ENCODE measurements at places on chromosomes 1 and 21.

DNA sequence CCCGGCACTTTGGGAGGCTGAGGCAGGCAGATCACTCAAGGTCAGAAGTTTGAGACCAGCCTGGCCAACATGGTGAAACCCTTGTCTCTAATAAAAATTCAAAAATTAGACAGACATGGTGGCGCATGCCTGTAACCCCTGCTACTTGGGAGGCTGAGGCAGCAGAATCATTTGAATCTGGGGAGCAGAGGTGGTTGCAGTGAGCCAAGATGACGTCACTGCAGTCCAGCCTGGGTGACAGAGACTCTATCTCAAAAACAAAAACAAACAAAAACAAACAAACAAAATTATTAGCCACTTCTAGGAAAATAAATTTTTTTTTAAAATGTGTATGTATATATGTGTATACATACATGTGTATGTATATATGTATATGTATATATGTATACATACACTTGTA is 320.3 kb upstream of the ADGRL4 start:
- DNase-seq = no peak

DNA sequence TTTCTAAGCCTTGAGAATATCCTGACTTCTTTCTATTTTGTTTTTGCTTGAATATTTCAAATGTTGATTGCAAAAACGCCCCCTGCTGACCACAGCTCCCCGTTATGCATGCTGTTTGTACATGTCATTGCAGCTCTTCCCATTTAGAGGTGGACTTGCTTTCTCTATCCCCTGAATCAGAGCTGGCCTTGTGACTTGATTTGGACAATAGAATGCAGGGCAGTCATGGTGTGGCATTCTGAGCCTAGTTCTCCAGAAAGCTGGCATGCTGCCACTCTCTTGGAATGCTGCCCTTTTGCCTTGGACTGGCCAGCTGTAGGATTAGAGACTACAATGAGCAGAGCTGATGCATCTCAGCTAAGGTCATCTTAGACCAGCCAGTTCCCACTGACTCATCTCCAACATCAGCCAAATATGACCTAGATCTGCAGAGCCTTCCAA is 1561.5 kb downstream of the MRPL39 start:
- DNase-seq = peak; percentile 90

DNA sequence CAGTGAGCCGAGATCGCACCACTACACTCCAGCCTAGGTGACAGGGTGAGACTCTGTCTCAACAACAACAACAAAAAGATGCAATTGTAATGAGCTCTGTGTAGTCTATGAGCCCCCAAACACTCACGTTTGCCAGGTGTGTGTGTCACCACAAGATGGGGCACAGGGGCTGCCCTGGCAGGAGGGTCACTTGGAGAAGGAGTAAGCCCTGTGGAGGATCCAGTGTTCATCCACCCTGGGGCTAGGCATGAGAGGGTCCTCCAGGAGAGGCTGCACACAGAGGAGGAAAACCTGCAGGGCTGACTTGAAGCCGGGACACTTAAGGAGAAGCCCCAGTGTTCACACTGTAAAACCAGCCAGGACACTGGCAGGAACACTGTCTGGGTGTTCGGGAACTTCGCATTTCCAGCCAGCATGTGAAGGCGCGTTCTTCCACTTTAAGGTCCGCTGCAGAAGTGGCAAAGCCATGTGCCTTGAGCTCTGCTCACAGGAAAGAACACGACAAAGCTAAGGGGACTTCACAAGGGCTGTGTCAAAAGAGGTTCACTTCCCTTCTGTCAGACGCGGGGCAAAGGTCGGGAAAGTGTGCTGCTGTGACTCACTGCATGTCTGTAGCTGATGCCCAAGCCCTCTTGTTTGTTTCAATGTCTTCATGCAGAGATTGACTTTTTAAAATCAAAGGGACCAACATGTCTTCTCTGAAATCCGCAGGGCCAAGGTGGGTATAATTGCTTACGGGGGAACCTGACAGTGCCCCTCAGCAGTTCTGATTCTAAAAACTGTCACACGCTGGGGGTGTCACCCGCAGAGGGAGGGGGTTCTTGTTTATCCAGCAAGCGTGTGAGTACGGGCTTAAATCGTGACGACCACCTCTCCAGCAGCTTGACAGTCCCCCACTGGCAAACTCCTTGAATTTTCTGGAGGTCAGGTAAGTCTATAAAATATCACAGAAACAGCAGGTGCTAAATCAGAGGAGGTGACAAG is 102.8 kb downstream of the RIPK4 start:
- no peak for DNase-seq

GRCh38 chr1:164742745-164743144 is 183.8 kb downstream of the PBX1 start:
- DNase-seq = no peak

- DNase-seq = no peak
These were observed 178.4 kb upstream of the EDN2 start for GRCh38 chr1:41662765-41663437.

- DNase-seq = no peak
These were observed 51.5 kb upstream of the NCAM2 start for GRCh38 chr21:20946701-20947100.

GRCh38 chr1:26190373-26190987 is at the start of gene CATSPER4:
Gene CATSPER4, plus strand, starts transcription at chr1:26190602. Its CDS starts 26 bp downstream, at chr1:26190628.
- DNase-seq = no peak

GRCh38 chr1:97623220-97623619 is 297.6 kb downstream of the DPYD start:
- no peak for DNase-seq

- no peak for DNase-seq
These were observed 80.7 kb upstream of the DUSP10 start for GRCh38 chr1:221822591-221822990.

GRCh38 chr1:204102029-204102611 is 29.2 kb downstream of the SOX13 start:
- DNase-seq = no peak

DNA sequence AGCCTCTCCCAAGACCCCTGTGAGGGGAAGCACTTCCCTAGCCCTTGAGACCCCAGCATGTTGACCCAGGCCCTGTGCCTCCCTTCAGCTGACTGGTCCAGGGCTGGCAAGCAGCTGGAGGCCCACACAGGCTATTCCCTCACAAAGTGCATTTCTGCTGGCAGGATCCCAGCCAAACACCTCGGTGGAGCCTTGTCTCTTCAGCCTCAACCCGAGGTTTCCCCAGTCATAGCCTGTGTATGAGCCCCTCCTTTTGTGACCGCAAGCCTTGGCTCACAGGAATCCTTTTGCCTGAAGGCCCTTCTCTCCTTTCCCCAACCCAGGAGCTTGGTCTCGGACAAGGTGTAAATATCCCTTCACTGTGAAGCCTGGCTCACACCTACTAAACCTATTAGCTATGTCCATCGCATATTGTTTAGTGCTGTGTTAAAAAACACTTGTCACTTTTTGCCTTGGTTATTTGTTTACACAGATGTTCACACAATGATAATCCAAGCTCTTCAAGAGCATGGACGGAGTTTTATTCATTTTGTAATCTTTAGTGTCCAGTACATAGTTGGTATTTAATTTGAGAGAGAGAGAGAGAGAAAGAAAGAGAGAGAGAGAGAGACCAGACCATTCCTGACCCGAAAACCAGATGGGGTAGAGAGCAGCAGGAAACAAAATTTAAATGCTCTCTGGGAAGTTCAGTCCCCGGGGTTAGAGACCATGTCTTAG is 8.5 kb upstream of the CD247 start:
- no peak for DNase-seq

DNA sequence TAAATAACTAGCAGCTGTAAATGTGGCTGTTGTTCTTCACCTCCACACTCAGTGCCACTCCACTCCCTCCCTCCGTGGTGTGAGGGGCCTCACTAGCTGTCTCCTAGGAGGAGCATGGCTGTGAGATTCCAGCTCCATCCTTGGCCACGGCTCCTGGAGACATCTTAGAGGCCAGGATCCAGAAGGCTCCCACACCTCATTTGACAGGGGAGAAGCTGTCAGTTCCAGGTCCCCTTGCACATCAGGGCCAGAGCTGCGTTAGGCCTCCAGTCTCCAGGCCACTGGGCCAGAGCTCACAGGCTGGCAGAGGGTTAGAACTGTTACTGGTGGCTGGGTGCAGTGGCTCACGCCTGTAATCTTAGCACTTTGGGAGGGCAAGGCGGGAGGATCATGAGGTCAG is 15.0 kb downstream of the PCSK9 start:
- no peak for DNase-seq

- no peak for DNase-seq
These were observed 13.5 kb upstream of the PEX10 start for GRCh38 chr1:2425892-2426291.

GRCh38 chr1:9891207-9891606 is 18.9 kb downstream of the CTNNBIP1 start:
- DNase-seq = no peak

DNA sequence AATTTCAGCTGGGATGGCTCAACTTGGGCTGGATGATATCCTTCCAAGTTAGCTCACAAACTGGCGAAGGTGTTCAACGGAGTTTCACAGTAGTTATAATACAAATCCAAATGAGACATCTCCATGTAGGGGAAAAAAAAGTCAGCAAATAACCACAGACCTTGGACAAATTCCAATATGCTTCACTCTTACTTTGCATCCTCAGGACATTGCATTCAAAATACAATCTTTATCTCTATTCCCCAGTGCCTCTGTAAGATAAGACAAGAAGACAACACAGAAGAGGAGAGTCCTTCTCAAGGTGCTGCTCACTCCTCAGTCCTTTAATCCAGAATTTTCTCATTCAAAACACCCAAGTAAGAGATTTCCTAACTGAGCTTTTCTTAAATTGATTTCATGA is 1797.7 kb downstream of the MRPL39 start:
- no peak for DNase-seq

DNA sequence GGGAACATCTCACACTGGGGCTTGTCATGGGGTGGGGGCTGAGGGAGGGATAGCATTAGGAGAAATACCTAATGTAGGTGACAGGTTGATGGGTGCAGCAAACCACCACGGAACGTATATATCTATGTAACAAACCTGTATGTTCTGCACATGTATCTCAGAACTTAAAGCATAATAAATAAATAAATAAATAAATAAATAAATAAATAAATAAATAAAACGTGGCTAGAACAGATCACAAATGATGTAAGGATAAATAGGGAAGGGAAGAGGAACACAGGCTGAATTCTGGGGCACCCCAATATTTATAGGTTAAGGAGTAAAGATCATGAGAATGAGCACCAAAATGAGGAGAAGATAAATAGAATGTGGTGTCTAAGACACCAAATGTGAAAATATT is 592.2 kb downstream of the AMY1C start:
- DNase-seq = no peak

DNA sequence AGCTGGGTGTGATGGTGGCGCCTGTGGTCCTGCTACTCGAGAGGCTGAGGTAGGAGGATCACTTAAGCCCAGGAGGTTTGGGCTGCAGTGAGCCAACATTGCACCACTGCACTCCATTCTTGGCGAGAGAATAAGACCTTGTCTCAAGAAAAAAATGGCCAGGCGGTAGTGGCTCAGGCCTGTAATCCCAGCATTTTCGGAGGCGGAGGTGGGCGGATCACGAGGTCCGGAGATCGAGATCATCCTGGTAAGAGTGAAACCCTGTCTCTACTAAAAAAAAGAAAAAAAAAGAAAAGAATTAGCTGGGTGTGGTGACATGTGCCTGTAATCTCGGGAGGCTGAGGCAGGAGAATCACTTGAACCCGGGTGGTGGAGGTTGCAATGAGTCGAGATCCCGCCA is 11.3 kb downstream of the ATAD3B start:
- DNase-seq = no peak

- DNase-seq = no peak
These were observed 68.7 kb downstream of the TRIM11 start for GRCh38 chr1:228337711-228338520.

DNA sequence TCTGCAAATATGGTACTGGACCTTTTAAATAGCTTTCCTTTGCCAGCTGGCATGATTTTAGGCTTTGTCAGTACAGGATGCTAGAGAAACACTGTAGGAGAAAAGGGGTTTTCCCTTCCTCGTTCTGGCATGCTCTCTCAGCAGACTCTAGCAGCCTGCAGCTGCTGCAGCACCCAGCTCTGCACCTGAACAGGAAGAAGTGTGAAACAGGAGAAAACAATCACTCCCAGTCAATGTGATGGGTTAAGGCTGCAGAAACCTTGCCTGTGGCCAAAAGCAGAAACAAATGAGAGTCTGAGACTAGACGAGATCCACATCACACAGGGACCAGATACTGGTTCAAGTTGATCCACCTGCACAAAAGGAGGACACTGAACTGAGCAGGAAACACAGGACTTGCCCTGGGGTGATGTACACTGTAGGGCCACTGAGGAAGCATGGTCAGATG is 21.2 kb downstream of the OVGP1 start:
- DNase-seq = peak; percentile 100

DNA sequence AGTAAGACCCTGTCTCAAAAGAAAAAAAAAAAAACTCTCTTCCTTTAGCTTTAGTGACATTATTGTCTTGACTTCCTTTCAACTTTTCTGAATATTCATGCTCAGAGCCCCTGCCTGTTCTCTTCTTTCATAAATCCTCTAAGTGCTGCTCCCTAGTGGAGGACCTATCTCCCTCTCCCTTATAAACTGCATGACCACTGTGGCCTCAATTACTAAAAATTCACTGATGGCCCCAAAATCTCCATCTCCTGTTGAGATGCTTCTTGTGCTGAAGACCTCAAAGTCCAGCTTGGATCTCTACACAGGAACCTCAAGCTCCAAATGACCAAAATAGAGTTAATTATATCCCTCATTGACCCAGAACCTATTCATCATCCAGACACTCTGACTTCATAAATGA is 7.8 kb downstream of the ITLN1 start:
- no peak for DNase-seq

DNA sequence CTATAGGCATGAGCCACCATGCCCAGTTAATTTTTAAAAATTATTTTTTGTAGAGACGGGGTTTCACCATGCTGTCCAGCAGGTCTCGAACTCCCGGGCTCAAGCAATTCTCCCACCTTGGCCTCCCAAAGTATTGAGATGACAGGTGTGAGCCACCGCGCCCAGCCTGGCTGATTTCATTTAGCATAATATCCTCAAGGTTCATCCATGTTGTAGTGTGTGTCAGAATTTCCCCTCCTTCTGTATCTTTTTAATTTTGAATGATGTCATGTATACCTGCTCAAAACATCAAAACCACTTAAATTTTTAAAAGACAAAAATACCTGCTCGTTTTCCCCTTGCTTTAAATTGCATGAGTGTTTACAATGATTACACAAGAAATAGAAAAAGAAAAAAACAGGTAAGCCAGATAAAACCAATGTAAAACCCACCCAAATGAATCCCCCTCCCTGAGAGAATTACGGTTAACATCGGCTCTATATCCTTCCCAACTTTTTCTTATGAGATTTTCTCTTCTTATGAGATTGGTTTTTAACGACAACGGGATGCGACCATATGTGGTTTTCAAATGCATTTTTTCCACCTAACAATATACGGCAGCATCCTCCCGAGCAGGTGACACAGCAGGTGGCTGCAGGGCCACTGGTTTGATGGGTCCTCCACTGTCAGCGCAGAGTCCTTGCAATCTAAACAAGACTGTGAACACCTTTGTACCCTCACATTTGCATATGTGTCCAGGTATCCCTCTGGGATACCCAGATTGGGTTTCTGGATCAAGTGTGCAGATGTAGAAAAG is 22.1 kb downstream of the IFFO2 start:
- no peak for DNase-seq

- DNase-seq = no peak
These were observed 210.0 kb downstream of the SLC45A1 start for GRCh38 chr1:8527941-8528340.

GRCh38 chr1:193730017-193730416 is 543.6 kb upstream of the B3GALT2 start:
- no peak for DNase-seq
